ENCODE measurements at places on chromosomes 11 and 22.

GRCh38 chr11:62508336-62509058 lies 38.1 kb downstream of the AHNAK start:
- peak; percentile 88 for DNase-seq

GRCh38 chr11:69836401-69836800 lies 17.2 kb upstream of the FGF3 start:
- DNase-seq = no peak

GRCh38 chr11:62497132-62497801 lies 49.3 kb downstream of the AHNAK start:
- peak; percentile 75 for DNase-seq

DNA sequence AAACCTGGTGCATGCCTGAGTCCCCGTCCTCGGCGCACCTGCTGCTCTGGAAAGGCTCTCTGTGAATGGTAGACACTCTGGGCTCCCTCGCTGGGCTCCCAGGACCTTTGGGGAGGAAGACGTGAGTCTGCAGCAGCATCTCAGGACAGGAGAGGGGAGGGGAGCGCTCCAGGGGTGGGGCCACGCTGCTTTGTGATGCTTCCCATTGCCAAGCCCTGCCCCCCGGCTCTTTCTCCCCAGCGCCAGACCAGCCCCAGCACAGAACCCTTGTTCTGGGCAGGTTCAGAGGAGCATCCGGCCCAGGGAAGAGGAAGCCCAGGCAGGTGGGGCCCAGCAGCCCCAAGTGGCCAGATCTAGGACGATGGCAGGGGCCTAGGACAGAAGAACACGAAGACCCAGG lies 111.2 kb downstream of the BRD1 start:
- DNase-seq = no peak

DNA sequence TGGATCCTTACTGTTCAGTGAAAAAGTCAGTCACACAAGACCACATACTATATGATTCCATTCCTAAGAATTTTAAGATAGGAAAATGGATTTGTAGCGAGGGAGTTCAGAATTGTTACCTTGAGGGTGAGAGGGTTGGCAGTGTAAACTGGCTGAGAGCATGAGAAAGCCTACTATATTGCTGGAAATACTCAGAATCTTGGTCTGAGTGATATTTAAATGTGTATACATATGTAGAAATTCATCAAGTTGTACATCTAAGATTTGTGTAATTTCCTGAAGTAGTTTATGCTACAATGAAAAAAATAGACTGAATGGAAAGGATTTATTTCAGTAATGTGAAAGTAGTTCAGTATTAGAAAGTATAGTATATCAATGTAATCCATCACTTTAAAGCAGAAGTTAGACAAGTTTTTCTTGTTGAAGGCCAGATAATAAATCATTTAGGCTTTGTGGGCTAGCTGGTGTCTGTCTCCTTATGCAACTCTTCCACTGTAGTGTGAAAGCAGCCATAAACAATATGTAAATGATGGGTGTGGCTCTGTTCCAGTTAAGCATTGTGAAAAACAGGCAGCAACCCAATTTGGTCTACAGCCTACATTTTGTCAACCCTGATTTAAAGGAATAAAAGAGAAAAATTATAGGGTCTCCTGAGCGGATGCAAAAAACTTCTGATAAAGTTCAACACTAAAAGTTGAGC lies 127.2 kb upstream of the THY1 start:
- DNase-seq = no peak

- DNase-seq = no peak
Observed at GRCh38 chr11:128480066-128480465, 107.3 kb downstream of the ETS1 start.

DNA sequence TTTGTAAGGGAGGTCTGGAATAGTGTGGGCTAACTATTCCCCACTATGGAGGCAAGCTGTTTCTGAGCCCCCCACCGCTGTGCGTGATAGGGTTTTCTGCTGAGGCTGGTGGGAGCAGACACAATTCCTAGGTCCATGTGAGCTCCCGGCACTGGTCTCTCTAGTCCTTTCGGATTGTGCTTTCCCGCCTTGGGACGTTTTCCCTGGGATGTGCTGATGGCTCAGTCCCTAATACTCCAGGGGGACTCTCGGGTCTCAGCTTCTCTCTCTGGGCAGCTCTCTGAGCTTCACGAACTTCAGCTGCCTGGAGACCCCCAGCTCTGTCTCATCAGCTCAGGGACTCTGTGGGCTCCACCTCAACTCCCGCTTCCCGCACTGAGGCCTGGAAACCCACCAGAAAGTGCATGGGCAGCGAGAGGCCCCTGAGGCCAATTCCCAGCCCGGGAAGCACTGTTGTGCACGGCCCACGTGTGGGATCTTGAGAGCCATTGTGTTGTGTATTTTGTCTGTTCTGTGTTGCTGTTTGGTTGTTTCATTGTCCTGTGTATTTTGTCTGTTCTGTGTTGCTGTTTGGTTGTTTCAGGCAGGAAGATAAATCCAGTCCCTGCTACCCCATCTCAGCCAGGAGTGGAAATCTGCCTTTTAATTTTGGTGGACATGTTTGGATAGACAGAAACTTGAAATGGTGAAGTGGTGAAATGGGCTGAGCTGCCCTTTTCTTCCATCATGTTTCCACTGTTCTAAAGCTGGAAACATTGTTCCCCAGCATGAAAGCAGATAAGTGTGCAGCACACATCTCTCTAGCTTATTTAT lies 12.7 kb upstream of the TNNT3 start:
- DNase-seq = no peak

- DNase-seq = no peak
Observed at GRCh38 chr22:46280063-46280817, 12.4 kb downstream of the TTC38 start.

DNA sequence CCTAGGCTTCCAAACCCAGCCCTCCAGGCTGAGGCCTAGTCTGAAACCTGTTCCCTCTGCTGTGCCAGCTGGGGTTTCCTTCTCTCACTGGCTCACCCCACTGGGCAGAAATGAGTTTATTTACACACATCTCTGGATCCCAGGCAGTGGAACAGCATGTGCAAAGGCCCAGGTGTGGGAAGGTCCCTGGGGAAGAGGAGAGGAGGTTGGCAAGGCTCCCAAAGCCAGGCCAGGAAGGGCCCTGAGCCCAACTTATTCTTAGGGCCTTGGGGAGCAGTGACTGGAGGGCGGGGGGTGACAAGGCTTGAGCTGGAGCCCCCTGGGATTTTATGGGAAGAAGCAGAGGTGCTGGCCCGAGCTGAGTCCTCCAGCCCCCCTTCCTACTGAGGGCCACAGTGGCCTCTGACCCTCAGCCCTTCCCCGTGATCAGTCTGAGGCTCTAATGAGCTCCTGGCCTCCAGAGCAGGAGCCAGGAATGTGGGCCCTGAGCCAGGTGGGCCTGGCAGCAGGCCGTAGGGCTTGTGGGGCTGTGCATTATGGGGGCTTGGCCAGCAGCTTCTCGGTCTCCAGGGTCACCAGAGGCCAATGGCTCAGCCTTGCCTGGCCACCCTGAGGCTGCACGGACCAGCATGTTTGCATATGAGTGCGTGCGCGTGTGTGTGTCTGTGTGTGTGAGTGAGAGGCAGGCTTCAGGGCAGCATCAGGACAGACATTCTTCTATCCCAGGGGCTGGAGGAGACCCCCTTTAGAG lies 2.9 kb downstream of the MYO7A start:
- no peak for DNase-seq

GRCh38 chr11:57453543-57454177 lies 6.7 kb upstream of the RTN4RL2 start:
- DNase-seq = no peak

- DNase-seq = peak; percentile 36
Observed at GRCh38 chr11:10298342-10298741, 4.3 kb upstream of the SBF2 start.

DNA sequence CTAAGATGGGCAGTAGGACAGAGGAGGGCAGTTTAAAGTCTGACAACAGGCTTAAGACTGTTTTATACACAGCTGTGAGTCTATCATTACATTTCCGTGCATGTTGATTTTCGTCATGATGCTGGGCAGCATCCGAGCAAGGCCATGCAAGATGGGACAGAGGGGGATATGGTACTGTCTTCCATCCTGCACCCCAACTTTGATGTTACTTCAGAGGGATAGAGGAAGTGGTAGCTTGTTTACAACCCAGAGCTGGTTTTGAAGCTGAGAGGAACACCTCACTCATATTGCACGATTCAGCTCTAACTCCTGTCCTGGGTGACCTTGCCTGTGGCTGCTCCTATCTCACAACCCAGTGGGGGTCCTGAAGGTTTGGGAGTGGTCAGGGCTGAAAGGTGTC lies 3.0 kb upstream of the SORL1 start:
- DNase-seq = no peak

GRCh38 chr11:111949519-111950426 lies 12.6 kb downstream of the DIXDC1 start:
- DNase-seq = no peak

DNA sequence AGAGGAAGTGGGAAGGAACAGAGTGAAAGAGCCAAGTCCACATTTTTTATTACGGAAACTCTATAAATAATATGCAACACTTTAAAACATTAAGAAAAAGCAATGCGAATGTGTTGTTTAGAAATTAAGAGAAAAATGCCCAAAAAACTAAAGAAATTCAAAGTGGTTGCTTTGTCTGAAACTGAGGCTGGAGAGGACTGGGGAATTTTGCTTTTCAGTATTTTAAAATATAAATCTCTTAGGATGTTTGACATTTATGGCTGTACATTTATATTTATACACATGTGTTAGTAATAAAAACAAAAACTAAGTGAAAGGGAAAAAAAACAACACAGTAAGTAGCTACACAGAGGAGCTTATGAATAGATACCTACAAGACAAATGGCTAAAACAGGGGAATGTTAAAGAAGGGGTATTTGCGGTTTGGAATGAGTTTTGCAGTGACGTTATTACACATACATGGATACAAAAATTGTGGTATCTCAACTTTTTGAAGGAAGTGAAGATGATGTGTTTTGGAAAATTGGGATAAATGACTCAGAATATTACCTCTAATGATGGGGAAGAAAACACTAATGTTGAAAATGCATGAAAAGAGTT lies 97.0 kb upstream of the DRD2 start:
- no peak for DNase-seq

DNA sequence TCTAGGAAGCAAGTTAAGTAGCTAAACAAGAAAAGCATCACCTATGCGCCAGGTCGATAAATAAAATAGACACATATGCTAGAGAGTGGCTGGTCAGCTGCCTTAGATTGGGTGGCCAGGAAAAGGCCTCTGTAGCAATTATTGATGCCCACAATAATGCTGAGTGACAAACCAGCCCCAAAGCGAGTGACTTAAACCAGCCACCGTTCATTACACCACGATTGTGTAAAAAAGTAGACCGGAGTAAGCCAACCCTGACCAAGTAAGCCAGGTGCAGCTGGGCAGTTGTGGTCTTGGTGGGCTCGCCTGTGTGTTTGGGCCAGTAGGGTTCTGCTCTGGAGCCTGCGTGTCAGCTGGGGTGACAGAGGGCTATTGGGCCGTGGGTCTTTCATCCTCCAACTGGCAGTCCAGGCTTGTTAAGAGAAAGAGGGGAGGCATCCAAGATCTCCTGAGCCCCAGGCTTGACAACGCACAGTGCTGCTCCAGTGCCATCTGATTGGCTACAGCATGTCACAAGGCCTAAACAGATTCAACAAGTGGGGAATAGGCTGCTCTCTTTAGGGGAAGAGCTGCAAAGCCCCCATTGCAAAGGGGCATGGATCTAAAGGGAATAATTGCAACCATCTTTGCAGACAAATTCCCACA lies 100.4 kb upstream of the PARVA start:
- DNase-seq = no peak

DNA sequence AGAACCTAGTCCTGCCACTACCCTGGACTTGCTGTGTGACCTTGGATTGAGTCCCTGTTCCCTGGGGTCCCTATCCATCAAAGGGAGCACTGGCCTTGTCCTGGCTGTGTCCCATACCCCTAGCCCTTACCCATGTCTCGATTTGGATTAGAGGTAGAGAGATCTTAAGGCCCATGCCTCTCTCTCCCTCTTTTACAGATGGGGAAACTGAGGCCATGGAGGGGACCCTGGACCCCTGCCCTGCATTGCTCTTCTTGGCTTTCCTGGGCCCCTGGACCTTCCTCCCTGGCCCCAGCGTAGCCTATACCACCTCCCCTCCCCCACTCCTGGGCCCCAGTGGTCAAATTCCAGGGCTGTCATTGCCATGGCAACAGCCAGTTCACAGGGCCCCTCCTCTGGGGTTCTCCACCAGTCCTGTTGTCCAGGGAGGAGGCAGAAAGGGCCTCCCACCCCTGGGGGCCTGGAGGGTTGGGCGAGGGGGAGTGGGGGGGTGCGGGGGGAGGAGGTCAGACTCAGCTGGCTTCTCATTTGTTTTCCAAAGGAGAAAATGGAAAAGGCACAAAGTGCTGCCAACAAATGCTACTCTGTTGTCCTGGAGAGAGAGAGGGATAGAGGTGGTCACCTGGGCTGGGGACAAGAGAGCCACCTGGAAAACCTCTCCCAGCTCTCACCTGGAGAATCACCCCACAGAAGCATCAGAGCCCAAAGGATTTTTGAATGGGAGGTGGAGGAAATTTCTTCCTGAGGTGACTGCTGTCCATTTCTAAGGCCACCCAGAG lies 23.3 kb downstream of the ARHGEF17 start:
- DNase-seq = no peak

DNA sequence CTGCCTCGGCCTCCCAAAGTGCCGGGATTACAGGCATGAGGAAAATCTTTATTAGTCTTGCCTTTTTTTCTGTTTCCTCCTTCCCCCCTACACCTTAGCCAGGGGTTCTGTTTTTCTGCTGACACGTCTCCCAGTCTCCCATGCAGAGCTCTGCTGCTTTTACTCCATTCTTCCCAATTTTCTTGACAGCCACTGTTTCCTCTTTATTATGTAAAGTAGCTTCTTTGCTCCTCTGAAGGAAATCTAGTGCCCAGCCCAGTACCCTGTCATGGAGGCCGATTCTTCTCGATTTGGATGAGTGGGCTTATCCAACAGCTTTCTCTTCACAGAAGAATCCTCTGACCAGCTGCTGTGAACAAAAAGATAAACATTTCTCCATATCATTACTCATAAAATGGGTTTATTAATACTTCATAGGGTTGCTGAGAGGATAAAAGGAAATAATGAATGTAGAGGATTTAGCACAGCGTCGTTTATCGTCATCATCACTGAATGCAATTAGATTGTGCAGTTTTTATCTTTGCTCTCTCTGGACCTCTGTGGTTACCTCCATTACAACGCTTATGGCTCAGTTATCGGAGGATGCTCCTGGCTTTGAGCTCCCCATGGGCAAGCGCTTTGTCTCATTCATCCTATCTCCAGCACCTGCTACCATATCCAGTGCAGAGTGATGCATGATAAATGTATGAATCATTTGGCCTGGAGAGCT lies 375.6 kb upstream of the C11orf87 start:
- no peak for DNase-seq
